ENCODE measurements at places on chromosomes 12 and 14.

- DNase-seq = no peak
These were observed 839 bp downstream of the GSG1 start for GRCh38 chr12:13102461-13103195.

DNA sequence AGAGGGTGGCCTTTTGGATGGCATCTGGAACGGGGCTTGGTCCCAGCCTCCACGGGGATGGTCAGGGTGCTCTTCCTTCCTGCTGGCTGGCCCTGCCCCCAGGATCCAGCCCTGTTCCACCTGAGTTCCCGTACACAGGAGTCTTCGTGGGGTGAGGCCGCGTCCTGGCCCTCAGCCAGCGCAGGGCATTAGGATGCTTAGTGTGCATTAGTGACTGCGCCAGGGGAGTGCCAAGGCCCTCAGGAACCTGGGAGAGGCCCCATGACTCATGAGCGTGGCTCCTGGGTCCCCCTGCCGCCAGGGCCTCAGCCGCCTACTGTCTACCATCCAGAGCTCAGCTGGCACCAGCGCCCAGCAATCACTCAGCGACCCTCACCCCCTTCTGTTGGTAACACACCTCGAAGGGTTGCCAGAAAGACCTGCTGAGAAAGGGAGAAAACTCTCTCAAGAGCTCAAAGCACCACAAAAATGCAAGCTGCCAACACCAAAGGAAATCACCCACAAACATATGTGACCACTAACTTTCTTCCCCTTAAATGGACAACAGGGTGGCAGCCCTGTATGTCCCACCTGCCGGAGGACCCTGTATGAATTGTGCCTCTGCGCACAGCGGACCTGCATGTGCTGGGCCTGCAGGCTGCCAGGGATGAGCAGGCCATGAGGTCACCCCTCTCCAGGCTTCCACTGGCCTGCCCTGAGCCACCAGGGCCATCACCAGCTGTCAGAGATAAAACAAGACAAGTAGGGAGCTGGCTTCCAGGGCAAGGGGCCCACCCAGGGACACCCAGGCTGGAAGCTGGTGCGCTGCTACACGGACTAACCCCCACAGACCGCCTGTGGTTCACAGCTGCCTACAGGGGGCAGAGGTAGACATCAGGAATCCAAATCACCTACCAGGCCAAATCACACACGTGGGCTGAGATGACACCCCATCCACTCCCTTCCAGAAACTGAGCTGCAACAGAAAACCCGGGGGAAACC, 28.7 kb downstream of the CCDC85C start:
- DNase-seq = peak; percentile 71

DNA sequence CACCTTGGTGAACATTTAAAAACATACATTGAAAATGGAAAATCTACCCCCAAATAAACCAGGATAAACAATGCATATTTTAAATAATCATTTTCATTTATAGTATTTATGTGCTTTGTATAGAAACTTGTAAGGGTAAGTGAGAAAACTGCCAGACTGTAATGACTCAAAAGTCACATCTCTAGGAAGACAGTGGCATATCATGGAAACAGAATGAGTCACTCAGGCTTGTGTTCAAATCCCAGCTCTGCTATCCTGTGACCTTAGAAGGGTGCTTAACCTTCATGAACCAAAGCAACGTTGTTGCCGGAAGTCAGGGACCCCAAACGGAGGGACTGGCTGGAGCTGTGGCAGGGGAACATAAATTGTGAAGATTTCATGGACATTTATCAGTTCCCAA, 142.7 kb downstream of the CEP128 start:
- DNase-seq = no peak

DNA sequence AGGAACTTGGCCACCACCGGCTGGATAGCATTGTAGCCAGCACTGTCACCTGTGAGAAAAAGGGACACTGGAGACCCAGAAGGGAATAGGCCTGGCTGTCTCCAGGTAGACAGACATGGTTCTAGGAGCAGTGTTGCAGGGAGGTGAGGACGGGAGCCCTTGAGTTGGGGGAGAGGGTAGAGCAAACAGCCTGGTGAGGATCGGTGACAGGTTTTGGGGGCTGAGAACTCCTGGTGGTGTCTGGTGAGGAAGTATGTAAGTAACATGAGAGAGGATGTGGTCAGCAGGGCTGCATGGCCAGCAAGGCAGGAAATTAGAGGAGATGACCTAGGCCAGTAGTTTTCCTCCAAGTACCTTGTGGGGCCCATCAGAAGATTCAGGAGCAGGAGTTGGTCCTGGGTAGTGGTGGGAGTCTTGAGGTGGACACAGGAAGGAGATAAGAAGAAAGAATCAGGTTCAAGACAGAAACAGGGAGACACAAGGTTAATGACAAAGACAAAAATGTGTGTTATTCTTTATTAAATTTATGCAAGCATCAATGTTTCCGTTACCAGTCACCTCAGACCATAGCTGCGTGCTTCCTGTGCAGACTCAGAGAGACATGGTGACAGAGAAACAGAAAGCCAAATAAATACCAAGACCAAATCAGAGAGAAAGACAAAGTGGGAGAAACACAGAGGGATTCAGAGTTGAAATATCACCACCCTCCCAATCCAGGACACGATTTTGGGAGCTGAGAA, at the start of gene ARHGAP9:
Gene ARHGAP9 (minus strand): TSS at position 491 of the 740 bp plus-strand sequence. CDS start 460 bp downstream, at position 31.
- DNase-seq = no peak

DNA sequence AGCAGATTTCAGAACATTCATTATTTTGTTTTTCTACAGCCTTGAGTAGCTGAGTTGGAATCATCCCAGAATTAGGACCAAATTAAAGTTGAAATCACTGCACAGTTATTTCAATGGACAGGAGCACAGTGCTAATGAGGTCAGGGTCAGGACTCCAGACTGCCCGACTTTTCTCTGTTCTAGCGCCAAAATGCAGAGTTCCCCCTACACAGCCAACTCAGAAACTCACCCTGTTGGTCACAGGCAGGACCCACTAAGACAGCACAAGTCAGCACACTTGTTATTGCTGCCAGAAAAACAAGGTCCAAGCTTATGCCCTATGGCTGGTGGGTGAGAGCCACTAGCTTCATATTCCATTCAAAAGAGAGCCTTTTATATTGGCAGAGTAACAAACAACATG, 198.1 kb upstream of the KRR1 start:
- no peak for DNase-seq

DNA sequence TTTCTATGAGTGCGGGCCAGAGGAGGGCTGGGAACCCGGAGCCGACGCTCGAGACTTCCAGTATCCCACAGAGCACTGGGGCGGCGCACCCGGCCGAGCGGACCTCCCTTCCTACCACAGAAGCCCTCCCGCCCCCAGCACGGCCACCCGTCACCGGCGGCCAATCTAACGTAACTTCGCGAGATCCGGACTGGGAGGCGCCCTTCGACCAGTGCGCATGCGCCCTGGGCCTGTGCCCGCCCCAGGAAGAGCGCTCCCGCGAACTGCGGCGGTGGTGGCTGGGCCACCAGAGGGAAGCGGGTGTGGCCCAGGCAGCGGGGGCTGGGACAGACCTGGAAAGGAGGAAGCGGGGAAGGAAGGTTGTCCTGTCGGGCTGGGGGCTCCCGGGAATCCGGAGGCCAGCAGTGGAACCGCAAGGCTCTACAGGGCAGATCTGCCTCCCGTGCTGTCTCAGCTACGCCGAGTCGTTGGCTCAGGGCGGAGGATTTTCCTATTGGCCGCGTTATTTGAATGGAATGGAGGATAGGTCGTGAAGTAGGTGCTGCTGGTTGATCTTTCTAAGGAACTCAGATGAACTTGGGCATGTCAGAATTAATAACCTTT, at the start of gene PPP1R12A:
Gene PPP1R12A (minus strand): TSS at position 77 of the 603 bp plus-strand sequence. CDS start 166 bp downstream, outside the sequence.
- DNase-seq = peak; percentile 99

DNA sequence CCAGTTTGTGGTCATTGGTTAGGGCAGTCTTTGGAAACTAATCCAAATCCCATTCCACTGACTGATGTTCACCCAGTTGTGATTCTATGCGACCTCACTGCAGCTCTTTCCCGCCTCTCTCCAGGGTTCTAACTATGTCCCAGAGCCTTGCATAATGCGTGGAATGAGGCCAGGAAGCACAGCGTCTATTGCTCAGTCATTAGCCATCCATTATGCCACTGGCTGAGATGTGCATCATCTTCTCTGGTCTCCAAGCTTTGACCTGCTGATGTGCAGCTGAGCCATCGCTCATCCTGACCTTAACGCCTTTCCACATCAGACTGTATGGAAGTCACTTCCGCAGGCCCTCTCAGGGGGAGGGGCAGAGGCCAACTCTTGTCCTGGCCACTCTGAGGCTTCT, 115.4 kb upstream of the VRK1 start:
- DNase-seq = no peak

DNA sequence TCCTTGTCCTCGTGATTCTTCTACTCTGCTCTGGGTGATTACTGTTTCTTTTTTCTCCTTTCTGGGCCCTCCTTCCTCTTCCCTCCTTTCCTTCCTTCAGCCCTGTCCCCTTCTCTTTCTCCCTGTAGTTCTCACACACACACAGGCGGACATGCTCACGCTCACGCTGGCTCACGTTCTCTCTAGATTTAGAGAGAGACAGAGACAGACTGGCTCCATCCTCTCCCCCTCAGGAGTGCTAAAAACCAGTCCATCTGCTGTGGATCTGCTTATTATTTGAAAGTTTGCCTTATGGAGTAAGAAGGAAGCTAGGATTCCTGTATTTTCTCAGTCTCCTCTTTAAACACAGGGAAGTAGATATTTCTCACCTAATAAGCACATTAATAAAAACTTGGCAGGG, 48.1 kb downstream of the KCNA1 start:
- no peak for DNase-seq

- no peak for DNase-seq
These were observed 15.3 kb downstream of the RPS6KL1 start for GRCh38 chr14:74907744-74908143.

- DNase-seq = peak; percentile 22
These were observed 46.5 kb downstream of the FBXO34 start for GRCh38 chr14:55317542-55318306.

- no peak for DNase-seq
These were observed 374.3 kb downstream of the C12orf75 start for GRCh38 chr12:105704787-105705186.

DNA sequence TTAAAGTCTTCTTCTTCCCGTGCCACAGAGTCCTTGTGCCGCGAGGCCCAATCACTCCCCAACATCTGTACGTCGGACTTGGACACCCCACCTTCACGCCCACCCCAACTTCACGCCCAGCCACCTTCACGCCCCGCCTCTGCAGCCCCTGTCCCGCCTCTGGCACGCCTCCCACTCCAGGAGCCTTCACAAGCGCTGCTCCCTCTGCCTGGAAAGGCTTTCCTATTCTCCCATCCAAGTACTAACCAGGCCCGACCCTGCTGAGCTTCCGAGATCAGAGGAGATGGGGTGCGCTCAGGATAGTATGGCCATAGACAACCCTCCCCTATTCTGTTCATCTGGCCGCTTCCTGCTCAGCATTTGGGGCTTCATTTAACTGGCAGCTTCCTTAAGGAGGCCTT, 17.3 kb upstream of the EIF5 start:
- DNase-seq = no peak
